ENCODE measurements at places on chromosomes 11 and 22.

DNA sequence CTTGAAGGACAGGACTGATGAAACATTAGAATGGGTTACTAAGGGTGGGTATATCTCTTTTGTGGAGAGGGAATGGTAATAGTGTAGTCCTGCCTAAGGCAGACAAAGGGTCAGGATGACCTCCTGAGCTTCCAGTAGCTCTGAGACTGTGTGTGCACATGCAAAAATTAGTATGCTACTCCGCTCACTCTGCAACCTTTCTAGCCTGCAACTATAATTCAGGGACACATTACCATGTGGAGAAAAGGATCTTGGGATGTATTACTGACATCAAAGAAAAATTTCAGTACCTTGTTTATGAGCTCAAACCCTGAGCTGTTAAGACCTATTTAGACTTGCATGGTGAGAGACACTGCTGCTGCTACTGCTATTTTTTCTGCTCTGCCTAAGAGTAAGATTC is 25.4 kb downstream of the LARGE2 start:
- DNase-seq: no peak

GRCh38 chr11:57638005-57638781 is 11.5 kb downstream of the YPEL4 start:
- DNase-seq: no peak

DNA sequence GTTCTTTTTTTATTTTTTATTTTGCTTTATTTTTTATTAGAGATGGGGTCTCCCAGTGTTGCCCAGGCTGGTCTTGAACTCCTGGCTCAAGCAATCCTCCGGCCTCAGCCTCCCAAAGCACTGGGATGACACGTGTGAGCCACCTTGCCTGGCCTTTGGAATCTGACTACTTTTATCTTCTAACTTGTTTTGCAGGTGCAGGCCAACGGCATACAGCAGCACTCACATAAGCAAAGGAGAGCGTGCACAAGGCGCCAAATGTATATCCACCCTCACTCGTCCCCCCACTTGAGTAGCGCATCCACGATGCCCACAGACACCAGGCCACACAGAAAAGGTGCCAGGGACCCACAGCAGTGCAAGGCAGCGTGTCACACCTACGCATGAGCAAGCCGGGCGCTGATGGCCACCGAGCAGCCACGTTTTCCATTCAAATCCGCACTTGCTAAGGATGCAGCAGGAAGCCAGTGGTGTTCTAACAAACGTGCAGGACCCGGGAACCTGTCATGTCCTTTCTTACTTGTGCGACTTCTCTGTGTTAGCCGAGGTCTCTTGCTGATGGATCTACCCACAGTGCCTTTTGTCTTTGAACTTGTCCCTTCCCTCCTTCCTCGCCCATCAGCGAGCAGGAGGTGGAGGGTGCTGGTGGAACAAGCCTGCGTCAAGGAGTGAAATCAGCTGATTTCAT is 5.9 kb downstream of the ASCL2 start:
- no peak for DNase-seq

DNA sequence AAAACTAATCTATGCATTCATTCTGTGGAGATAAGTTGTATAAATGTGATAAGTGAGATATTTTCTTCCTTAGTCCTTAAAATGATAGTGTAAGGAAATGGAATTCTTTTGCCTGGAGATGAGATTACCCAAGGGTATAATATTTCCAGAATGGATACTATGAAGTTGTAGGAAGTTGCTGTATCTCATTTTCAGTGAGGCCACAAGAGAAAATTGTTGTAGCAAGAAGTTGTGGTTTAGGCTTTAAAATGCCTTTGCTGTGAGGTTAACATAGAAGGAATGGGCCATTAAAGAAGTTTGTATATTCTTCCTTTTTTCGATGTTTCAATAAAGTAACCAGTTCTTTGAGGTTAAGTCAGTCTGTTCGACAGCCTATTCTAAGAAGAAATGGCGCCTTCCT is 50.7 kb upstream of the LIN7C start:
- DNase-seq: no peak

GRCh38 chr11:1269957-1270356 is 39.5 kb downstream of the TOLLIP start:
- DNase-seq: no peak

DNA sequence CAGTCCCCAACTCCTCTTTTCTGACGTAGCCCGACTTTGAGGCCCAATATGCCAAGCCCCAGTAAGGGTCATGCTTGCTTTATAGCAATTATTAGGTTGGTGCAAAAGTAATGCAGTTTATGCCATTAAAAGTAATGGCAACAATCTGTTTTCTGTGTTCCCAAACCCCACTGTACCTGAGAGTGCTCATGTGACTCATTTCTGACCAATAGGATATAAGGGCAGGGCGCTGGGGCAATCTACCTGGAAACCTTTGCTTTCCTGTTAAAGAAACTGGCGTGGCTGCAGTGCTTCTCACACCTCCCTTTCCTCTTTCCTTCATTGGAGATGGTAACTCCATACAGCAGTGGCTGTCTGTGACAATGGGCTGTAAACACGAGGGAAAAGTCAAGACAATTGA is 78.9 kb upstream of the MPPED2 start:
- no peak for DNase-seq

- DNase-seq: no peak
Measured at GRCh38 chr11:114221037-114221436, 75.2 kb upstream of the NNMT start.

- DNase-seq: peak; percentile 14
Measured at GRCh38 chr22:35921777-35922176, 106.8 kb downstream of the RBFOX2 start.

DNA sequence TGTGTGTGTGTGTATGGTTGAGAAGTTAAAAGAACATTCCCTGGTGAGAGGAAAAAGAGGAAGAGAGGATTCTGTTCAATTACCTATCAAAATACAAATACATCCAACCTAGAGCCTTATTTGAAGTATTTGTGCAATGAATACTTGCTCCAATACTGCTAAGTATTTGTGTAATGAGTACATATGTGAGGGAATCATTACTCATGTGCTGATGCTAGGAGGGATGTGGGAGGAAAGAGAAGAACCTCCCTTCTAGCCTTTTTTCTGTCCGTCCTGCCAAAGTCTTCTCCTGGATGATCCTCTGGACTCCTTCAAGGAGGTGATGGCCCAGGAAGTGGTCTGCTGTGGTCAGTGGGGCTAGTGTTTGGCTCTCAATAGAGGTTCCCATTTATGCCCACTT is 36.0 kb upstream of the ACCSL start:
- DNase-seq: no peak

- DNase-seq: no peak
Measured at GRCh38 chr11:71446942-71447688, 1.1 kb downstream of the DHCR7 start.

GRCh38 chr11:19866521-19866920 is 153.9 kb downstream of the NAV2 start:
- DNase-seq: no peak

GRCh38 chr11:36057379-36058042 is 113.6 kb downstream of the LDLRAD3 start:
- no peak for DNase-seq

GRCh38 chr11:115869780-115870431 is 365.7 kb upstream of the CADM1 start:
- DNase-seq: no peak

DNA sequence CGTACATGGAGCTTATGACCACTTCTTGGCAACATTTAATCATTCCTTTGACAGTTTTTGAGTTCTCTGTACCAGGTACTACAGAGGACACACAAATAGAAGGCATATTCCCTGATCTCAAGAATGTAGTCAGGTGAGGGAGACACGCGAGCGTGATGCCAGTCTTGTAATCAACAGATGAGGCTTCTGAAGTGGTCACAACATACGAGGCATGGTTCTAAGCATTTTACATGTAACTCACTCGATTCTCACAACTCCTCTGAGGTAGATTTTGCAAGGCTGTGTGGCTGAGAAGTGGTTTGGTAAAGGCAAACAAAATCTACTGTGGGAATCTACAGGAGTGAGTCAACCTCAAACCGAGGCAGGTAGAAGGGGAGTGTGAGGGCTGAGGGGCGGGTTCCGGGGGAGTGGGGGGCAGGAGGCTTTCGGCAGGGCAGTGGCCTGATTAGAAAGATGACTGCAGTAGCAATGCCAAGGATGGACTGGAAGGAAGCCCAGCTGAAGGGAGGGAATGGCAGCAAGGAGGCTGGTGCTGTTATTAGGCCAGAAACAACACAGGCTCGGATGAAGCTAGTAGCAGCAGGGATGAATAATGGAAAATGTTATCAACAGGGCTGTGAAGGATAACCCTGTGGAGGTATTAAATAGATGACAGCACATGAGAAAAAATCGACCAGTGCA is 63.8 kb downstream of the ST14 start:
- DNase-seq: no peak

- no peak for DNase-seq
Measured at GRCh38 chr11:75522286-75523044, 3.3 kb downstream of the GDPD5 start.

- DNase-seq: no peak
Measured at GRCh38 chr11:63920126-63920938, 3.4 kb upstream of the RCOR2 start.

- DNase-seq: no peak
Measured at GRCh38 chr22:45884201-45885062, 92.5 kb downstream of the WNT7B start.

- DNase-seq: no peak
Measured at GRCh38 chr11:36251823-36252222, 37.4 kb downstream of the COMMD9 start.

- no peak for DNase-seq
Measured at GRCh38 chr11:113152500-113152899, 161.9 kb upstream of the TTC12 start.

- DNase-seq: no peak
Measured at GRCh38 chr11:9160166-9160565, 68.8 kb upstream of the SCUBE2 start.

DNA sequence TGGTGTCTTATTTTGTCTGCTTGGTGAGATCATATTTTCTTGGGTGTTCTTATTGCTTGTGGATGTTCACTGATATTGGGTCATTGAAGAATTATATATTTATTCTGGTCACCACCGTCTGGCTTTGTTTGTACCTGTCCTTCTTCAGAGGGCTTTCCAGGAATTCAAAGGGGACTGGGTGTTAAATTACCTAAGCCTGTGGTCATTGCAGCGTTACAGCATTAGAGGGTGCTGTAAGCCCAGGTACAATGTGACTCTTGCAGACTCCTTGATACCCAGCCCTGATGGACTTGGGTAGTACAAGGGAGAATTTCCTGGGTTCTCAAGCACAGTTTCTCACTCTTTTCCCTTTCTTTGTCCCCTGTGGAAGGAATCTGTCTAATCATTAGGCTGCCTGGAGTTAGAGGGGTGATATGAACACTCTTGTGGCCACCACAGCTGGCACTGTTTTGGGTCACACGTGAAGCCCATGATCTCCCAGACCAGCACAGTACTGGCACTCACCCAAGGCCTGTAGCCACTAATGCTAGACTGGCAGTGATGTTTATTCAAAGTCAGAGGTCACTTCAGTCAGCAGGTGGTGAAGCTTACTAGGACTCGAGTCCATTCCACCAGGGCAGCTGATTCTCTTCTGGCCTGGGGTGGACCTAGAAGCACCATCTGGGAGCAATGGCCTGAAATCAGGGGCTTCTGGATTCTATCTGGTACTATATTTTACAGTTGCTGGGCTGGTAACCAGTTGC is 56.1 kb upstream of the NARS2 start:
- no peak for DNase-seq

DNA sequence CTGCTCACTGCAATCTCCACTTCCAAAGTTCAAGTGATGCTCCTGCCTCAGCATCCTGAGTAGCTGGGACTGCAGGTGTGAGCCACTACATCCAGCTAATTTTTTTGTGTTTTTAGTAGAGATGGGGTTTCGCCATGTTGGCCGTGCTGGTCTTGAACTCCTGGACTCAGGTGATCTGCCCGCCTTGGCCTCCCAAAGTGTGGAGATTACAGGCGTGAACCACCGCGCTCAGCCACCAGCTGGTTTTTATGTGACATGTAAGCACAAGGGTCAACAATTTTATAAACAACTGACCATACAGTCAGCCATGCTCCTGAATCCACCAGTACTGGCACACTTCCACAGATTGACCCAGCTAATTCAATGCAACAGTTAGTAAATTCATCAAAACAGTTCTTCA is 526.3 kb upstream of the LRRC4C start:
- no peak for DNase-seq

GRCh38 chr22:48863965-48864528 is 963.6 kb downstream of the BRD1 start:
- no peak for DNase-seq

GRCh38 chr11:103453915-103454709 is 344.9 kb downstream of the DYNC2H1 start:
- no peak for DNase-seq

DNA sequence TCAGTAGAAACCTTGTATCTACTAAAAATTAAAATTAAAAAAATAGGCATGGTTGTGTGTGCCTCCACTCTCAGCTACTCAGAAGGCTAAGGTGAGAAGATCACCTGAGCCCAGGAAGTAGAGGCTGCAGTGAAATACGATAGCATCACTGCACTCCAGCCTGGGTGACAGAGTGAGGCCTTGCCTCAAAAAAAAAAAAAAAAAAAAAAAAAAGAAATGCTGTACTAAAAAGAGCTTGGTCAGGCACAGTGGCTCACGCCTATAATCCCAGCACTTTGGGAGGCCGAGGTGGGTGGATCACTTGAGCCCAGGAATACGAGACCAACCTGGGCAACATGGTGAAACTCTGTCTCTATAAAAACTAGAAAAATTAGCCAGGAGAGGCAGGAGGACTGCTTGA is 36.5 kb downstream of the SBF2 start:
- no peak for DNase-seq

DNA sequence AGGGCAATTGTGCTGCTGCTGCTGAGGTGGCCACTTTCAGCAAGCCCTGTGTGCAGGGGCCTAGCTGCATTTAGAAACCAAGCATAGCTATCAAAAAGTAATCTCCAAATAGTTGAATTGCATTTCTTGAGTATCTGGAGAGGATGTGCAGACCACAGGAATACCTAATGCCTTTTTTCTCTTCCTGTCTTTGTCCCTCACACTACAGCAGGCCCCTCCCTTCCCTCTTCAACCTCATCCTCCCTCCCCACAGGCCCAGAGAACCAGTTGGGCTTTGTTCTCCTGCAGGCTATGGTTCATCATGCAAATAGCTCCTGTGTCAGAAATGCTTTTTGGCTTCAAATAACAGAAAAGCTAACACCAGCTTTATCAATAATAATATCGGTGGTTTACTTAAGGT is 47.7 kb downstream of the DKK3 start:
- peak; percentile 22 for DNase-seq

- DNase-seq: no peak
Measured at GRCh38 chr11:92653454-92653853, 316.0 kb upstream of the MTNR1B start.

- no peak for DNase-seq
Measured at GRCh38 chr11:64306876-64307622, 1.7 kb downstream of the ESRRA start.
